ENCODE measurements at places on chromosomes 11 and 22. TPM values are rescaled to one million over a fixed set of nuclear protein-coding genes. Genes with fewer than 3 reads are reported as not detected.

DNA sequence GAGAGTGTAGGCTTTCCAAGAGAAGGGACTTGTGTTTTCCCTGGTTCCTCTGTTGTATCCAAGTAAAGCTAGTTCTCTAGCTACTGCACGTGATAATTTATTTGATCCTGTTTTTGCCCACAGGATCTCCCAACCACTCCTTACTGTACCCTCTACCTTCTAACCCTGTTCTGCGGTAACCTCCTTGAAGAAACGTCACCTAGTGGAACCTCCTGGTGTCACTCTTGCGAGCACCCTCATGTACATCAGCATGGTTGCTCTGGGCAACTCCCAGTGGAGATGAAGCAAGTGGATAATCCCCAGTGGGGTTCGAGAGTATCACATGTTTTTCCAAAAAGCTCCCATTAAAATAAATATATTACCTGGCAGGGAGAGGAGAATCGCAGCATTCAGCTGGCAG, 108.9 kb upstream of the CLMP start:
- DNase-seq = no peak

Gene SLC22A8
- total RNA-seq = not detected

DNA sequence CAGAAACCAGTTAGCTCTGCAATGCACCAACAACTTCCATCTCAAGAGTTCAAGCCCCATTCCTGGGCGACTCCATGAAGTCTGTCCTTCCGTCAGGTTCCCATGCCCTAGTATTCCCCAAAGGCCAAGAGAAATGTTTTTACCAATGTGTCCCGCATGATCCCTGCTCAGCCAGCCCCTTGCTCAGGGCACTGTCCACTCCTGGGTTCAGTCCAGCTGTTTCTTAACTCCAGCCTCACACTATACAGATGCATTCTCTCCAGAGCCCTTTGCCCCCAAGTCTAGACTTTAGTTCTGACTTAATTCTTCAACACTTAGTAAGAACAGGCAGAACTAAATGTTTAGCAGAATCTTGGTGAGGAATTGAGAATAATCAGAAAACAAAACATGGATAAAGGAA, 497.5 kb downstream of the SOX6 start:
- no peak for DNase-seq

Gene CHADL
- total RNA-seq = 0.83 TPM

DNA sequence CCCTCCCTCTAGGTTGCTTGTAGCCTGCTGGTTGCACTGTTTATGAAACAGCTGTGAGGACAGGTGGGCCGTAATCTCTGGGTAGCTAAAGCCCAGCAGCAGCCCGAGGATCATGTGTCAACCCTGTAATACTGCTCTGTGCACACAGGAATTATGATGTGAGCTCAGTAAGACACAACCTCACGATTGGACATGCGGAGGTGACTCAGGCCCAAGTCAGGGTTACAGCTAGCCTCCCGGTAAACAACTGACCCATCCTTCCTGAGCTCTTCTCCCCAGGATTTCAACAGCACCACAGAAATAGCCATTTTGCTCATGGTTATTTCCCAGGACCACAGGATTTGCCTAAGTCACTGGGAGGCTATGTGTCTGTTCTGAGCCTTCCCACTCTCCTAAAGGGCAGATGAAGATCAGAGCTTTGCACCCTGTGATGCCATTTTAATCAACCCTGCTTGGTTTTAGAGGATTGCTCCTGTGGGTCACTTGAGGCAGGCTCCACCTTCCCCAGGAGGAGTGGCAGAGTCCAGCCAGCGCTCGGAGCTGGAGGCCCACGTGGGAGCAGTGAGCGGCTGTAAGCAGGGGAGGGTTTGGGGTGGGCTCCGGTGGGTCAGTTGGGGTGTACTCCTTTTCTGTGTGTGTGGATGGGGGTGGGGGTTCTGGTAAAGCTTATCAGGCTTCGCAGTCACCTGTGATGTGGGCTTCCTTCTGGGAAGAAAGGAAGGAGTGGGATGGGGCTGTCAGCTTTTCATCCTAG, at the start of gene AMPD3:
Gene AMPD3, plus strand, starts transcription at position 387 of the 754 bp plus-strand sequence. CDS start 6,256 bp downstream, outside the sequence.
- DNase-seq = no peak

Data from naive thymus-derived CD8-positive, alpha-beta T cell (primary cell).